Sciatic nerve (tissue), 2 donors: ENCODE measurements at places on chromosomes 4 and X.
A peak's percentile ranks its signal among the peaks of the same experiment; 100 is the strongest.

GRCh38 chrX:150486011-150486410, 82.4 kb upstream of the MTM1 start:
- no peak for DNase-seq

DNA sequence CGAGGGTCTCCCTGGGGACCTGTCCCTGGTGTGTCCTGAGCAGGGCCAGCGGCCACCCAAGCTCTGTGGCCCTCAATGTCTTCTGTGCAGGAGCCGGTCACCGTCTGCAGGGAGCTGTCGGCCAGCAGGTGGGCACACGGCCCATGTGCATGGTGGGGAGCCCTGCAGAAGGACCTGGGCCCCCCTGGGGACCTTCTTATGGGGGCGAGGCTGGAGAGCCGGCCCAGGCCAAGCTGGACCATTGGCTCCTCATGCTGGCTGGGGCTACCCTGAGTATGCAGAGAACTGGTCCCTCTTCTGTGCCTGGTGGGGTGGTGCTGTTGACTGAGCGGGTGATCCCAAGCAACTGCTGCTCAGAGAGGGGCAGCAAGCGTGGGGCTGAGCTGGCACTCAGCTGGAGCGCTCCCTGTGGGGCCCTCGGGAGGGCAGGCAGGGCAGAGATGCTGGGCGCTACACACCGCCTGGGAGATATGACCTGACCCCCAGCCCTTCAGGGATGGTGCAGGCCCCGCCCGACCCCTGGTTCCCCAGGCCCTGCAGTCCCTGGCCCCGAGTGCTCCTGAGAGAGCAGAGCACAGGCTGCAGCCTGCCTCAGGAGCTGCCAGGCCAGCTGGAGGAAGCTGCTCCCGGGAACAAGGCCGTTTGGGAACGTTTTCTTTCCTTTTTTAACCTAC, 14.8 kb downstream of the NAT8L start:
- peak; percentile 40 for DNase-seq

GRCh38 chr4:38180456-38180855, 220.3 kb downstream of the PTTG2 start:
- no peak for DNase-seq

- no peak for DNase-seq
Measured at GRCh38 chr4:13956947-13957346, 329.4 kb upstream of the BOD1L1 start.

GRCh38 chr4:56757821-56758411, 63.6 kb downstream of the SPINK2 start:
- DNase-seq, result no peak

GRCh38 chrX:45537936-45538335, 337.3 kb upstream of the DIPK2B start:
- no peak for DNase-seq

DNA sequence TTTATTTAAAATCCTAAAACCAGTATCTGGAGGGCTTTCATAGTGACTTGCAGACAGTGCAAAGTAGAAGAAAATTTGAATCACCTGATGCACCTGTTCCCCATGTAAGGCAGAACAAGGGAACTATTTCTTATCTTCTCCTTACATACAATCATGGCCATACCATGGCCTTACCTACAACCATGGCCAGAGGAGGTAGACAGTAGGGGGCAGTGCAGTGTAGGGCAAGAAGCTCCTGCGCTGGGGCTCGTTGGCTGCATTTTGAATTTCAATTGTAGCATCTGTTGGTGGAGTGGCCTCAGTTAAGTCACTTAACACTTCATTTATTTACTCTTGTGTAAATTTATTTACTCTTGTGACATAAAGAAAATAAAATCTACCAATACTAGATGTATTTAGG, 33.0 kb downstream of the GALNTL6 start:
- no peak for DNase-seq

DNA sequence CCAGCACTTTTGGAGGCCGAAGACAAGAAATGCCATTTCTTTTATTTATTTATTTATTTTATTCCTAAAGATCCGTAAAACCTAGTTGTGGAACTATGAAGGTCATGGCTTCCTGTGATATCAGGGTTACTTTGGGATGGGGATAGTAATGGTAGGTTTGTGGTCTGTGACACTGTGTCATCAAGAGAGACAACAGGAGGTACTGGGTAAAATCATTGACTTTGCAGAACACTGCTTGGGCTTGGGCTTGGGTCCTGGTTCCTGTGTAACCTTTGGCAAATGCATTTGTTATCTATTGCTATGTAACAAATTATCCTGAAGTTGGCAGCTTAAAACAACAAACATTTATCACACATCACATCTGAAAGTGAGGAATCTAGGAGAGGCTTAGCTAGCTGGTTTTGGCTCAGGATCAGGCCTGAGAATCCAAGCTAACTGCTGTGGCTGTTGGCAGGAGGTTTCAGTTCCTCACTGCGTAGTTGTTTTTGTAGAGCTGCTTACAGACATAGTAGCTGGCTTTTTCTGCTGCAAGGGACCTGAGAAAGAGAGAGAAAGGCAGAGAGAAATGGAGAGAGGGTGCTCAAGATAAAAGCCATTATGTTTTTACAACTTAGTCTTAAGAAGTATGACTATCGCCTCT, 576.4 kb upstream of the SLIT2 start:
- no peak for DNase-seq

DNA sequence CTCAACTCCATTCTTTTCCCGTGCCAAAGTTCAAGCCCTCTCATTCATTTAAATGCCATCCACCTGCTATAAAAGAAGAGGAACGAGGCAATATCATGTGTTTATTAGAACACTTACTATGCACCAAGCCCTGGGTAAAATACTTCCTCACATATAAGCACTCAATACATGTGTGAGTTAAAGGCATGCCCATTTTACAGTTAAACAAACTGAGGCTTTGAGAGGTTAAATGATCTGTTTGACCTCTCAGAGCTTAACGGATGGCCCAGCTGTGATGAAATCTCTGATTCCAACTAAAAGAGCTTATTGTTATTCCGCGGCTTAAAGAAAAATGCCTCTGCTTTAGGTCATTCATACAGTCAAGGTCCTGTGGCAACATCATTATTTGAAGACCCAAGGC, 124.3 kb downstream of the HS6ST2 start:
- DNase-seq, result no peak

- DNase-seq, result no peak
Measured at GRCh38 chrX:40855932-40856515, 120.7 kb upstream of the MED14 start.

GRCh38 chrX:71533851-71534561, 1.1 kb downstream of the OGT start:
- peak; percentile 66 for DNase-seq

DNA sequence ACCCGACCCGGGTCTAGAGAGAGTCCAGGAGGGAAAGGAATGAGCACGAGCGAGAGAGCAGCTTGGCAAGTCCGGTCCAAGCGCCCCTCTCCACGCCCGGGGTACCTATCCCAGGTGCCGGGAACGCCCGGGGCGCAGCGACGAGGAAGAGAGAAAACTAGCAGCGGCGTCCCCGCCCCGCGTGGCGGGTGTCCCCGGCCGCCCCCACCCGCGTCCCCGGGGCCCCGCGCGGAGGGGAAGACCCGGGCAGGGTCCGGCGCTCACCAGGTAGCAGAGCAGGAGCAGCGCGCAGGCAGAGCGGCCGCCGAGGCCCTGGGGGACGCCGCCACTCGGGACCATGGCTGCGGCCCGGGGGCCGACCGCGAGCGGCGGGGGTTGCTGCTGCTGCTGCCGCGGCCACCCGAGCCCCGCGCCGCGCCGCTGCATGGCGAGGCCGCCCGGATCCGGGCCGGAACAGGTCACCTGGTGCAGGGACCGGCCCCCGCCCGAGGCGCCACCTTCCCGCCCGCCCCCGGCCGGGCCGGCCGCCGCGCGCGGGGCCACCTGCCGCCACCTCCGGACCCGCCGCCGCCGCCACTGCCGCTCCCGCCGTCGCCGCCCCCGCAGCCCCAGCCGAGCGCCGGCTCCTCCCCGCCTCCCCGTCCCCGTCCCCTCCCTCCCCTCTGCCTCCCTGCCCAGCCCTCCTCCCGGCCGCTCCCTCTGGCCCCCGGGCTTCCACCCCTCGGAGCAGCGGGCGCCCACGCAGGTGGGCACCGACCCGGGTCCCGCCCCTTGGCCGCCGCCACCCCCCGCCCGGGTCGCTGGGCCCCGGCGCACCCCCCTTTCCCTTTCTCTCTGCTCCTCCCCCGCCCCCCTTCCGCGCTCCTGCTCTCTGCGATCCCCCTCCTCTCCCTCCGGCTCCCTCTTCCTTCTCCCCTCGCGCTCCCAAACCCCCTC, at the start of gene SEL1L3:
SEL1L3 (minus strand) TSS at position 578 of the 936 bp plus-strand sequence; CDS start at position 426, 152 bp downstream.
- DNase-seq, result peak; percentile 63

- no peak for DNase-seq
Measured at GRCh38 chr4:103054030-103054429, 22.5 kb downstream of the SLC9B2 start.

- no peak for DNase-seq
Measured at GRCh38 chrX:15529165-15529564, 28.6 kb downstream of the BMX start.

DNA sequence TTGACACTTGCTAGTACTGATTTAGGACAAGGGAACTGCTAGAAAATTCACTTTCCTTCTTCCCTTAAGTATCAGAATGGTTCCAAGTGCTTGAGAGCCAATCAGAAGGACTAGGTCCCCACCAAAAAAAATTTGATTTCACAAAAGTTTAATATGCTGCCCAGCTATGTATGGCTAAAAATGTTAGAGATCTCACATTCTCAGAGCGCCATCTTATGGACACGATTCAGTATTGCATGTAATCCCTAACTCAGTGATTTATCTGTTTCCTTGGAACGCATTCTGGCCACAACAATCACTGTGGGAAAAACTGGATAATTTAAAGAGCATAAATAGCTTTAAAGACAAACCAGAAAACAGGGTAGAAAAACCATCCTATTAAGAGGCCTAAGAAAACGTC, 255.1 kb upstream of the GPC4 start:
- no peak for DNase-seq

- no peak for DNase-seq
Measured at GRCh38 chr4:102620697-102621497, 119.7 kb downstream of the NFKB1 start.

GRCh38 chr4:184648313-184649025, 778 bp downstream of the CASP3 start:
- peak; percentile 82 for DNase-seq

- no peak for DNase-seq
Measured at GRCh38 chr4:151948351-151949016, 187.7 kb upstream of the GATB start.

DNA sequence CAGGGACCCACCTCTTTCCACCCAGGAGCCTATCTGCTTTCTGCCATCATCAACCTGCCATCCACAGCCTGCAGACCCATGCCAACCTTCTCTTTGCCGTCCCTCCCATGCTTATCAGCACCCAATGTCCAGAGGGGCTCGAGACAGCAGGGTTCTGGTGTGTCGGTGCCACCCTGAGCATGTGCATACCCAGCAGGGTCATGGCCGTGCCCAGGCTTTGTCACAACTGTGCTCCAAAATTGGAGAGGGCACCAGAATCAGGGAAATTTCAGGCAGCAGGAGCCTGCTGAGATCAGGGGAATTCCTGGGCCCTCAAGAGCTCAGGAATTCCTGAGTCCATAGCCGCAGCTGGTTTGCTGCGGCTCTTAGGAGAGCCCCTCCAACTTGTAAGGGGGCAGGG, 330.6 kb downstream of the CCSER1 start:
- no peak for DNase-seq

- DNase-seq, result no peak
Measured at GRCh38 chr4:24668956-24669355, 84.6 kb upstream of the DHX15 start.

- peak; percentile 49 for DNase-seq
Measured at GRCh38 chrX:1412551-1413161, 20.7 kb upstream of the SLC25A6 start.

GRCh38 chr4:73055241-73055897, 14.1 kb downstream of the COX18 start:
- no peak for DNase-seq

- no peak for DNase-seq
Measured at GRCh38 chrX:132775263-132775823, 183.1 kb downstream of the HS6ST2 start.

- no peak for DNase-seq
Measured at GRCh38 chrX:2665387-2666304, 25.4 kb upstream of the CD99 start.

GRCh38 chrX:8988446-8988845, 45.5 kb downstream of the FAM9B start:
- no peak for DNase-seq

DNA sequence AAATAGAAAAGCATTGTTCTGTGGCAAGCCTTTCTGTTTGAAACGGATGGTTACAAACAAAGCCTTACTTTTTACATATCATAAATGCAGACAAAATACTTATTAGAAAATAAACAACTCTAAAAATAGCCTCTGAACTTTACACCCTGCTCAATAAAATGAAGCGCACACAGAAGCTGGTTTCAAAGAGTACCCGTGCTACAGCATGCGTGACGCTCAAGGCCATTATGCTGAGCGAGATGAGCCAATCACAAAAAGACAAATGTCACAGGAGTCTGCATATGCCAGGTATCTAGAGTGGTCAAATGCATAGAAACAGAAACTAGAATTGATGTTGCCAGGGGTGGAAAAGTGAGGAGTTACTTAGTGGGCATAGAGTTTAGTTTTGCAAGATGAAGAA, 326.5 kb upstream of the GATB start:
- DNase-seq, result no peak

DNA sequence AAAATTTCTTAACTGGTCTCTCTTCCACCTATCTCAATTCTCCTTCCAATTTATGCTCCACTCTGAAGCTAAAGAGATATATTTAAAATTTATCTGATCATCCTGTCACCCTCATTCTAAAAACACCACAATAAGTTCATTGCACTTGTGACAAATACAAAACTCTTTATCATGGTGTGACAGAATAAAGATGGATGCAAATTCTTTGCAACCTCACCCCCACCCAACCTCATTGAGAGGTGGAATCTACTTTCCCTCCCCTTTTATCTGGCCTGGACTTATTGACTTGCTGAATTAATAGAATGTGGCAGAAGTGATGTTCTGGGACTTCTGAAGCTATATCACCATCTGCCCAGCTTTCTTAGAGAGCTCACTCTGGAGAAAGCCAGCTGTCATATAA, 46.5 kb downstream of the IDS start:
- no peak for DNase-seq
